Activated naive CD4-positive, alpha-beta T cell treated with anti-CD3 and anti-CD28 coated beads for 36 hours (primary cell): ENCODE measurements at places on chromosomes 5 and 9. TPM values are rescaled to one million over a fixed set of nuclear protein-coding genes. Genes with fewer than 3 reads are reported as not detected.

Gene EQTN
- total RNA-seq, result not detected

Gene CARTPT
- not detected for total RNA-seq

DNA sequence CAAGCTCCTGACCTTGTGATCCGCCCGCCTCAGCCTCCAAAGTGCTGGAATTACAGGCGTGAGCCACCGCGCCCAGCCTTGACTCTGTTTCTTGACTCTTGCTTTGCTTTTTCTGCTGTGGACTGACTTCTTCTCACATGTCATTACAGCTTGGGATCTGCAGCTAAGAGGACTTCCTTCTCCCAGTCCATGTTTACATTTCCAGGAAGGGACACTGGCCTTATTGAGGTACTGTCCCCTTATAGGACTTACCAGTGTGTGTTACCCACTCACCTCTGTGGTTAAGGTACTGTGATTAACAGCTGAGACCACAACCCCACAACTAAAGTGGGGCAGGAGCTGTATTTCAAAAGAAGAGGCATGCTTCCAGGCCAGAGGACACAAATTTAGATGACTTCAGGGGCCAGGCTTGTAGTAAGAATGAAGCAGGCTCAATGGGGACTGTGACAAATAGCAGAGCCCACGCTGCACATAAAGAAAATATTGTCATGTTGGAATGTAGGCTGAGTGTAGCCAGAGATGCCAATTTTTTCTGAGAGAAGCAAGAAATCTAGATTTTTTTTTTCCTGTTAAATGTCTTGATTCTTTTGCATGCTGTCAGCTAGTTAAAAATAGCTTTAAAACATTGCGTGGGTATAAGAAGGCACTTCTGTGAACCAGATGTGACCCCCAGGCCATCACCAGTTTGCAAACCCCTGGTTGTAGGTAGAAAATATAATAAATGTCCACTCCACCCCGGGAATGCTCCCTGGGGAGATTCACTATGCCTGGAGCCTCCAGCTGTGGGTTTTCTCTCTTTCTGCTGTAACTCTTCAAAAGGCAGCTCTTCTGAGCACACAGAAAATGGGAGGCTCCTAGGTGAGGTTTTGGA, 75.0 kb downstream of the PTPDC1 start:
- H3K27me3 ChIP-seq, result no peaks in the 10 kb centered on the region
- H3K36me3 ChIP-seq, result no peaks in the 10 kb centered on the region
- no peak overlapping the region for H3K27ac ChIP-seq
- H3K4me1 ChIP-seq, result peaks cover 9% of the 10 kb centered on the region
- DNase-seq, result no peak
- H3K4me3 ChIP-seq, result no peak overlapping the region

Gene ZNF618
- total RNA-seq, result 0.10 TPM

DNA sequence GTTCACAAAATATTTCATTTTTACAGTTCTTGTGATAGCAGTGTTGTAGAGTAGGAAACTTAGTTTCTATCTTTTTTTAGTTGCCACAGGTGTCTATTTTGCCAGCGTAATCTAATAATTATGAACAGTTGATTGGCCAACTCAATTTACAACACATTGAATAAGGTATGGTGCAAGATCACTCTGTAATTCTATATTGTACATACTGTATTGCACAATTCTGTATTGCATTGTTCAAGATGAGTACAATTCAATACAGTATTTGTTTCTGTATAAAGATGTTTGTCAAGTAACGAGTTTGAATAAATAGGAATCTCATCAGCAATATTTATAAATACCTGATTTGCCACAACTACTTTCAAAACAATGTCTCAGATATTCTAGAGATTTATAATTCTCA, 64.2 kb upstream of the HTR1A start:
- no peaks in the 10 kb centered on the region for H3K36me3 ChIP-seq
- no peaks in the 10 kb centered on the region for H3K4me1 ChIP-seq
- DNase-seq, result no peak
- no peaks in the 10 kb centered on the region for H3K27me3 ChIP-seq
- no peak overlapping the region for H3K27ac ChIP-seq
- no peak overlapping the region for H3K4me3 ChIP-seq

Gene CDX1
- not detected for total RNA-seq

Gene PCDHB14
- not detected for total RNA-seq

- no peak overlapping the region for H3K4me3 ChIP-seq
- H3K27me3 ChIP-seq, result peaks cover 6% of the 10 kb centered on the region
- H3K36me3 ChIP-seq, result no peaks in the 10 kb centered on the region
- no peaks in the 10 kb centered on the region for H3K4me1 ChIP-seq
Observed at GRCh38 chr5:145847499-145848497, 12.7 kb upstream of the PRELID2 start.

DNA sequence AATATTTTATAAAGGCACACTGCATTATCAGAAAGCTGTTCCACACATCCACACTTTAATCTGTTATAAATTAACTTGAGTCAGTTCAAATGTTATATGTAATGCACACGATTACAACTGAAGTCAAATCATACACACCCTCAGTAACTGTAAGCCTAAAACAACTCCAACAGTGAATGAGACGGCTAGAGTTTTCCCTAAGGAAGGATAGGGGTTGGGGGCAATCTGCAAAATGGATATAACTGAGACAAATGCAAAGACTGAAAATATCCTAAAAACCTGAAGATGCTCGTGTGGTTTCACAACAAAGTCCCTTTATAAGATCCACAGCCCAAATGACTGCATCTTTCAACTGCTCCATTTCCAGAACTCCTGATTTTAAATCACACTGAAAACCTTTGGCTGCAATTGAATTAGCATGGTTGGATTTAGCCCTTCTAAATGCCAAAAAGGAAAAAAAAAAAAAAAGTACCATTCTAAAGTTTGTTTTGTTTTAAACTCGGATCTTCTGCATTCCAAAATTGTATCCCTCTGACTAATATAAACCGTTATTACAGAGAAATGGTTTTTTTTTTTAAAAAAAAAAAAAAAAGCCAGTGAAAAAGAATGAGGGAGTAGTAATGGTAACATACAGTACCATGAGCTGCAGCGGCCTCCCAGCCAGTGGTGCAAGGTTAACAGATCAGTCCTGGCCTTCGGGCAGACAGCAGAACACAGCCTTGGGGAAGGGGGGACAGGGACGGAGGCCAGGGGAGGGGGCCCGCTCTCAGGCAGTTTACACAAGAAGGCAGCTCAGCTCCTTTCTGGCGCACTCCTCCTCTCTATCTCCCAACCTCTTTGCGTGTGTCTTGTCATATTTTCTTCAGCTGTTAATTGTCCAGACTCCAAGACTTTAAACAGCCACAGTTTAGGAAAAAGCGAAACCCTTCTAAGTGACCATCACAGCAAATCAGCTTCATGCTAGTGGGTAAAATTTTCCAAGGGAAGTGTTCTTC, 166.1 kb downstream of the BNC2 start:
- no peaks in the 10 kb centered on the region for H3K27me3 ChIP-seq
- no peak overlapping the region for H3K27ac ChIP-seq

Gene OTP
- not detected for total RNA-seq

- peaks cover 18% of the 10 kb centered on the region for H3K4me1 ChIP-seq
- peak; percentile 19 for DNase-seq
Observed at GRCh38 chr5:107389130-107389774, 281.5 kb downstream of the EFNA5 start.

- H3K4me3 ChIP-seq, result no peak overlapping the region
- peaks cover 2% of the 10 kb centered on the region for H3K36me3 ChIP-seq
- no peaks in the 10 kb centered on the region for H3K4me1 ChIP-seq
- H3K27me3 ChIP-seq, result peaks cover 10% of the 10 kb centered on the region
Observed at GRCh38 chr5:53313145-53313544, 167.3 kb upstream of the FST start.

- no peak overlapping the region for H3K4me3 ChIP-seq
- DNase-seq, result no peak
- H3K36me3 ChIP-seq, result peaks cover 4% of the 10 kb centered on the region
- H3K27me3 ChIP-seq, result no peaks in the 10 kb centered on the region
- peak overlapping the region; percentile 94 for H3K27ac ChIP-seq
Observed at GRCh38 chr5:39273314-39273954, 54.1 kb upstream of the FYB1 start.
